Right atrium auricular region (tissue), 2 donors: ENCODE measurements at places on chromosomes 2 and 18.

GRCh38 chr2:60353406-60353800 lies 200.1 kb downstream of the BCL11A start:
- no peak for DNase-seq

GRCh38 chr2:182717416-182717815 lies 1.4 kb downstream of the DNAJC10 start:
- DNase-seq: no peak

DNA sequence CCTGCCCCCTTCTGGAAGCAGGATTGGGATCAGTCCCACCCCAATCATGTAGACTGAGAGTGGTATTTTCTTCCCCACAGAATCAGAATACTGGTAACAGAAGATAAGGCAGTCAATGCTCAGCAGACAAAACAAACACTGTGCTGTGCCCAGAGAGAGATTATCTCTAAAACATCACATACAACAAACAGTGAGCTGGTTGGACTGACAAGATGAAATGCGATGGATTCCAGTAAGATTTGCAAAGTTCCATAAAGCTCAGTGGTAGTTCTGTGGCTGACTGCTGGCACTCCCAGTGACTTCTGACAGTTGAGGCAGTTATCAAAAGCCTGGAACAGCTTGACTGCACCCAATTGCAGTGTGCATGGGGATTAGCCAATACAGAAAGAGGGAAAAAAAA lies 311.5 kb upstream of the MGAT5 start:
- no peak for DNase-seq

GRCh38 chr2:75994759-75995158 lies 284.0 kb upstream of the GCFC2 start:
- no peak for DNase-seq

DNA sequence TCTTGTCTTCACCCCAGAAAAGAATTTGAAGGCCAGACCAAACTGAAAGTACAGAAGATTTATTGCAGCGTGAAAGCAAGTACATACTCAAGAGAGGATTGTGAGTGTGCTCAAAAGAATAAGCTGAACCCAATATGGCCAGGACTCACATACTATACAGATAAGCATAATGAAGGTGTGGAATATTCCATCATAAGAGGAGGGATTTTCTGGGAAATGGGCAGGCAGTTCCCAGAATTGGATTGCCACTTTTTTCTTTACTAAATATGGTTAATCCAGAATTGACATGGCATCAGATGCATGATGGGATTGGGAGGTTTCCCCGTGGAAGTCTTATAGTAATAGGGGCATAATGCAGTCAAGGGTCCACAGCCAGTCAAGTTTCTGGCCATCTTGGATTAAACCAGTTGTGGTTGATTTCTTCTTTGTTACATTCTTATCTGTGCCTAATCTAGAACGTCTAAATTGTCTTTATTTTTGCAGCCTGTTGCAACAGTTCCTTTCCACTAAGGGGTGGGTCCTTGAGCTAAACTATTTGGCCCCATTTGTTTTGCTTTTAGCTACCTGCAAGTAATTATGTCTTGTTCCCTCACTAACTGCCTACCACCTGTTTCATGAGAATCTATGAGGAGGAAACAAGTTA lies 9.0 kb downstream of the SP140L start:
- DNase-seq: no peak

- DNase-seq: no peak
These were observed 148.3 kb downstream of the KLHL29 start for GRCh38 chr2:23533338-23533695.

DNA sequence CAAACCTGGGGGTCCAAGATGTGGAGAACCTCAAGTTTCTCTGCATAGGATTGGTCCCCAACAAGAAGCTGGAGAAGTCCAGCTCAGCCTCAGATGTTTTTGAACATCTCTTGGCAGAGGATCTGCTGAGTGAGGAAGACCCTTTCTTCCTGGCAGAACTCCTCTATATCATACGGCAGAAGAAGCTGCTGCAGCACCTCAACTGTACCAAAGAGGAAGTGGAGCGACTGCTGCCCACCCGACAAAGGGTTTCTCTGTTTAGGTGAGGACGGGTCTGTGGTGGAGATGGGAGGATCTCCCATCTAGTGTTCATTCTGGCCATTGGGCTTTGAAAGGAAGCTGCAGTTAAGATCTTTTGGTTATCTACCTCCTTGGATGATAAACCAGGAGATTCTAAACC lies 2.9 kb downstream of the CASP10 start:
- no peak for DNase-seq

DNA sequence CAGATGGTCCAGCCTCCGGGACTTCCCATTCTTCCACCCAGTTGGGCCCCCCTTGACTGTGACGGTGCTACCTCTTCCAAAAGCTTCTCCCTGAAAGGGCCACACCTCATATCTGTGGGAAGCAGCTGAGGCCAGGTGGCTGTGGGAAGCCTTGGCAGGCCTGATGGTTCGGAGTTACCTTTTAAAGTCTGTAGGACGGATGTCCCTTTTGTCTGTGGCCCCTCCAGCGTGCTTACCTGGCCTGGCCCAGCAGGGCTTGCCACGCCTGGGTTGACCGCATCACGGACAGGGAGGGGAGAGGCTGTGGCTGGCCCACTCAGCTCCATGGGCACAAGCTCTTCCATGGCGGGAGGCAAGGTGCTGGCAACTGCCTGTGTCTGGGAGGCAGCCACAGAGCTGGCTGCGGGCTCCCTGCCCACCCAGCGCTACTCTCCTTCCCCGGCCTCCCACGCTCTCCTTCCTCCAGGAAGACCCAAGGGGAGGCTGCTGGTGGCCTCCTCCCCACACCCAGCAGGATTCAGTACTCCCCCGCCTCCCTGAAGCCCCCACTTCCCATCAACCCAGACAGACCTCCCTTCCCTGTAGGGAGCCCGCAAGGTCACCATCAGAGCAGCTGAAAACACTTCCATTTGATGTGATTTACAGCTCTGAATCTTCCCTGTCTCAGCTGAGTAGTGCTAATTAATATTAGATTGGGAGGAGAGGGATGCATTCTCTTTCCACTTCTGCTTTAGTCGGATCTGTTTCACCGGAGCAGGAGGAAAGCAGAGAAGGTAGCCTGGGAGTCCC lies 52.8 kb downstream of the EDAR start:
- DNase-seq: no peak

DNA sequence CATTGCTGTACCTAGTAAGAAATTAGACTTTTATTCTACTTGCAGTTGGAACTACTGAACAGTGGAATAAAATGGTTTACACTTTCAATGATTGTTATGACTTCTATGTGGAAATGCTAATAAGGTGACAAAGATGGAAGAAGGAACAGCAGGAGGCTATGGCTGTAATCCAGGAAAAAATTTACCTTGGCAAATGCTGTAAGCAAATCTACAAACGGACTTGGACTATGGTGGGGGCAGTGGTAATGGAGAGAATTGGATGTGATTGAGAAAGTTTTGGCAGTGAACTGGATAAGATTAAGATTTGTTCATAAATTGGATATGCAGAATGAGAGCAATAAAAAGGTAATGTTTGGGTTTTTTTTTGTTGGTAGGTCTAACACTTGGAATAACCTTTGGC lies 111.0 kb upstream of the ERBB4 start:
- no peak for DNase-seq
